ENCODE measurements at places on chromosomes 1 and 21.

DNA sequence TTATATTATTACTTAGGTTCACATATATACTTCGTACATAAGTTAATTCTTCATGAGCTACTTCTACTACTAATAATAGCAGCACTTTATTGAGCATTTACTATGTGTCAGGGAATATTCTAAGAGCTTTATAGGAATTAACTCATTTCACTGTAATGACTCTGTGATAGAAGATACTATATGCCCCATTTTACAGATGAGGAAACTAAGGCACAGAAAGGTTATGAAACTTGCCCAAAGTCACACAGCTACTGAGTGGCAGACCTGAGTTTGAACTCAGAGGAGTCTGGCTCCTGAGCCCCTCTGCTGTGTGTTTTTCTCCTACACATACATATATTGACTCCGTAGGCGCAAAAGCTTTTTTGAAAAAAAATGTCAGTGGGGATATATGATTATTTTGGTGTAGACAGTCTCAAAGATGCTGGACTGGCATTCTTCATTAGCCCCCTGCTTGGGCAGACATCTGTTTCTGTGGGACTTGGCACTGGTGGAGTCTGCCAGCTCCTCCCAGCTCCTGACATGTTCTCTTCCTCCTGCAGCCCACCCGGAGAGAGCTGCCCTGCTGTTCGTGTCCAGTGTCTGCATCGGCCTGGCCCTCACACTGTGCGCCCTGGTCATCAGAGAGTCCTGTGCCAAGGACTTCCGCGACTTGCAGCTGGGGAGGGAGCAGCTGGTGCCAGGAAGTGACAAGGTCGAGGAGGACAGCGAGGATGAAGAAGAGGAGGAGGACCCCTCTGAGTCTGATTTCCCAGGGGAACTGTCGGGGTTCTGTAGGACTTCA, 70.9 kb downstream of the TCP10L start:
- DNase-seq: no peak

GRCh38 chr1:36591278-36591677, 108.6 kb upstream of the CSF3R start:
- no peak for DNase-seq

GRCh38 chr1:228469413-228470162, 17.6 kb upstream of the RNF187 start:
- no peak for DNase-seq

- DNase-seq: no peak
These were observed 28.5 kb upstream of the ECE1 start for GRCh38 chr1:21318714-21319159.

GRCh38 chr1:214303141-214303930, 22.4 kb downstream of the SMYD2 start:
- no peak for DNase-seq

- DNase-seq: no peak
These were observed 103.7 kb downstream of the COQ8A start for GRCh38 chr1:227043755-227044154.

- no peak for DNase-seq
These were observed 14.2 kb upstream of the KANK4 start for GRCh38 chr1:62333441-62333840.

DNA sequence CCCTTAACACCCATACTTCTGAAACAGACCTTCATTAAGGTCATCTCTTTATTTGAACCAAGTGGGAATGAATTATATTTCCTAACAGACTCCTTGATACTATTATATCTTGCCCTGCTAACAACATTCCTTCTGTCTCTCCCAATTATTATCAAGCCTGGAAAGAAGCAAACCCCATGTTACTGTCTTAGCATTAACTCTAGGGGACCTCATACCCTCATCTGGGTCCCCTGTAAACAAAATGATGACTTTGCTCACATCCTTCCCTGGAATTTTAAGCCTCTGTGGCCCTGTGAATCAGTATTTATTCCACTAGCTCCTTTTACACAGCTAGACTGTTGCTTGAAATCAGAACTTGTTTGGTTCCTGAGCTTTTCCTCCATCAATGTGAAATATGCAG, 38.3 kb upstream of the BCL10 start:
- no peak for DNase-seq

GRCh38 chr1:1221887-1222574, 8.1 kb upstream of the TNFRSF4 start:
- no peak for DNase-seq

GRCh38 chr1:214966346-214966745, 116.2 kb upstream of the KCNK2 start:
- no peak for DNase-seq

GRCh38 chr1:20370698-20371097, 80.0 kb downstream of the VWA5B1 start:
- no peak for DNase-seq

- DNase-seq: no peak
These were observed 14.8 kb downstream of the DRAXIN start for GRCh38 chr1:11706292-11706691.

- no peak for DNase-seq
These were observed 6.8 kb upstream of the SFN start for GRCh38 chr1:26856181-26856580.

- DNase-seq: no peak
These were observed 3.8 kb downstream of the LEMD1 start for GRCh38 chr1:205417870-205418635.

DNA sequence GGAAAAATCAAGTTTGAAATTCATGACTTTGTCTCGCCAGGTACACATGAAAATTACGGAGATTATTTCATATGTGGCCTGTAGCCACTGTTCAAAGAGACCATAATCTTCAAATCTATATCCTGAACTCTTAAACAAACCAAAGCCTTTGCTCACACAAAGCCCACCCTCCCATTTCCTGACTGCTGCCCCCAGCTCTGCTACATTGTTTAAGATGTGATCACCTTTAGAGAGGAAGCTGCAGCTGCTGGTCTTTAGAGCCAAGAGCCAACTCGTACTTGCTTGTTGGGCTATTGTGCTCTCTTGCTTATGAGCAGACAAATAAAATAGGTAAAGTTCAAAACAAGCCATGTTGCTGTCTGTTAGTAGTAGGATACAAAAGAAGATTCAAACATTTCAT, 71.9 kb downstream of the DTL start:
- no peak for DNase-seq

DNA sequence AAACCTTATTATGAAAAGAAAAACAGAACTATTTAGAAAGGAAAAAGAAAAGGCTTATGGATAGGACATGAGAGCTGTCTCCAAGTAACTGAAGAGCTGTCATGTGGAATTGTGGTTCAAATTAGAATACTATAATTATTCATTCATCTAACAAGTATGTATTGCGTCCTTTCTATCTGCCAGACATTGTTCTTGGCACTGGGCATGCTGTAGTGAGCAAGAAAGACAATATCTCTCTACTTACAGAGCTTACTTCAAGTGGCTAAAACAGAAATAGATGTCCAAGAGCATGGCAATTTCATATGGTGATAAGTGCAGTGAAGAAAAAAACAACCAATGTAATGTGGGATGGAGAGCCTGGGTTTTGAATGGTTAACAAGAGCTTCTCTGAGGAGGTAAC, 413.0 kb downstream of the DPYD start:
- no peak for DNase-seq

- no peak for DNase-seq
These were observed 35.8 kb downstream of the IER5 start for GRCh38 chr1:181124291-181124751.

- no peak for DNase-seq
These were observed 25.8 kb upstream of the GADD45A start for GRCh38 chr1:67659229-67659628.

GRCh38 chr1:228794810-228795209, 59.5 kb downstream of the RHOU start:
- no peak for DNase-seq

DNA sequence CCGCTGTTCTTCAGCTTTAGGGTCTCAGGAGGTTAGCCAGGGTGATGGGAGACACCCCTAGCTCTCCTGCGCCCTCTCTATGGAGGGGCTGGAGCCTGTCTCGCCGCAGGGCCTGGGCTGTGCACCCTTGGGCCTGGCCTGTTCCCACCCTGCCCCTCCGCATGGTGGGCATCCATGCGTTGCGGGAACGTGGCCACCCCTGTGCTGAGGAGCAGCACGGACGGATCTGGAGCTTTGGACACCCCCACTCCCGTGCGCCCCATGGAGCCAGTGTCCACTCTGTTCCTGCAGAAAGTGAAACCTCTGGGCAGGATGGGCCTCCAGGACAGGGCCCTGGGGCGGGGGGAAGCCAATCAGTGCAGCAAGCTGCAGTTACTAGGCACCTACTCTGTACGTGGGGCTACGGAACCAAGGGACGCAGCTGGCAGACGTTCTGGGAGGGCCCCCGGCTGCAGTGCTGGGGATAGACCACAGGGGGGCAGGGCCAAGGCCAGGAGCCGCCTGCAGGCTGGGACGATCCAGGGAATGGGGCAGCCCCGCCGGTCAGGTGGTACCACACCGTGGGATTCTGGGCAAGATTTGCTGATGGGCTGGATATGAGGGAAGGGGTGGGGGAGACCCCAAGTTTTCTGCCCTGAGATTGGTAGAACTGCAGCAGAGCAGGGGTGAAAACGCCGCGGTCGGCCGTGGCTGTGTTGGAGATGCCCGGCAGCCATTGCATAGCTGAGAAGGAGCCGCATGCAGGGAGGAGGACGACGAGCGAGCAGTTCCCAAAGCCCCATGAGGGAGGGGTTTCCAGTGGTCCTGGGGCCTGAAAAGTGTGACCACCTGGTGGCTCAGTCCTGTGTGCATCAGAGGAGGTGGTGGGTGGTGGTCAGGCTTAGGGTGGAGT, 43.3 kb downstream of the TP73 start:
- no peak for DNase-seq

All from NCI-H774 (cell line).